ENCODE measurements at places on chromosomes 2 and 18.
A peak's percentile ranks its signal among the peaks of the same experiment; 100 is the strongest.

DNA sequence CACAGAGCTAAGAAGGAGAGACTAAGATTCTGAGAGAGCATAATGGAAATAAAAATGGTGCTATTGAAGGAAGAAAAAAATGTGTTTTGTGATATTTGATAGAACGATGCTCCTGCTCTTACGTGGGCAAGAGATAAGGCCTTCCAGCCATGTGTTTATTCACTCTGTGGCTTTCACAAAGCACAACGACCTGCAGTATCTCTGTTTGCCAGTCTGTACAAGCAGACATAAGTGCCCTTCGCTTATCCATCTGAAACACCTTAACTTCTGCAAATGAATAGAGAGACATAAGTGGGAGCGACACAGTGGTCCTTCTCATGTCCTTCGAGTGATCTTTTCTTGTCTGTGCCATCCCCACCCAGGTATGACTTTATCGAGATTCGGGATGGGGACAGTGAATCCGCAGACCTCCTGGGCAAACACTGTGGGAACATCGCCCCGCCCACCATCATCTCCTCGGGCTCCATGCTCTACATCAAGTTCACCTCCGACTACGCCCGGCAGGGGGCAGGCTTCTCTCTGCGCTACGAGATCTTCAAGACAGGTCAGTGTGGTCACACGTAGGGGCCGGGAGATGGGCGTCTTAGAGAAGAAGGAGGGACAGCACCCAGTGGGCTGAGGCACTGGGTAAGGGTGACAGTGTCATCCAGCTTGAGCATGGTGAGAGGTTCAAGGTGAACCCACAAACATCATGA is 33.7 kb downstream of the NRP2 start:
- DNase-seq: no peak

DNA sequence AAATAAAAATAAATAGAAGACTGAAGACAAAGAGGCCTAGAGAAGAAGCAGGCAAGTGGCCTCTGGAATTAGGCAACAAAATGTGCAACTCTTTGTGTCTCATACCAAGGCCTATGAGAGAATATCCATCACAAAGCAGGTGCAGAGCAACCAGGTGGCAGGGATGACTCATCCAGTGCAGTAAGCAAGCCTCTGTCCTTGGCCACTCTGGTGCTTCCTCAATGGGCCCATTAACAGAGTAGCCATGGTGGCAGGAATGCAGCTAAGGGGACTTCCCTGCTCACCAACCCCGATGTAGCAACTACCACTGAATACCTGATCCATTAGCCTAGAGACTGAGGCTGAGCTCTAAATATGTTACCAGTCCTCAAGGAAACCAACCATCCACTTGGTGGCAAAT is 11.0 kb upstream of the EPG5 start:
- no peak for DNase-seq

GRCh38 chr18:61998335-61998734 is 105.5 kb upstream of the RNF152 start:
- DNase-seq: no peak

- no peak for DNase-seq
These were observed 39.8 kb upstream of the SNED1 start for GRCh38 chr2:240958366-240959213.

DNA sequence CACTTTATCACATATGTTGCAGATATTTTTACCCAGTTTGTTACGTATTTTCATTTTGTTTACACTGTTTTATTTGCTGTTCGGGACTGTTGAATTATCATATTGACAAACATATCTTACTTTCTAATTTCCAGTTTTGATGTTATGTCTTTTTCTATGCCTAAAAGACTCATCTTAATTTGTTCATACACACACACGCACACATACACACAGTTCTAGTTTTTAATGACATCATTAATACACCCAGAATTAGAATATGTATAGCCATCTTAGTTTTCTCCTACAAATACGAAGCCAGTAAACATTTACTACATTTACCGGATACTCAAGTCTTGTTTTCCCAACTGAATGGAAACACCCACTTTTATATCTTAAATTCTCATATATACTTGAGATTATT is 29.2 kb downstream of the ALS2 start:
- no peak for DNase-seq

DNA sequence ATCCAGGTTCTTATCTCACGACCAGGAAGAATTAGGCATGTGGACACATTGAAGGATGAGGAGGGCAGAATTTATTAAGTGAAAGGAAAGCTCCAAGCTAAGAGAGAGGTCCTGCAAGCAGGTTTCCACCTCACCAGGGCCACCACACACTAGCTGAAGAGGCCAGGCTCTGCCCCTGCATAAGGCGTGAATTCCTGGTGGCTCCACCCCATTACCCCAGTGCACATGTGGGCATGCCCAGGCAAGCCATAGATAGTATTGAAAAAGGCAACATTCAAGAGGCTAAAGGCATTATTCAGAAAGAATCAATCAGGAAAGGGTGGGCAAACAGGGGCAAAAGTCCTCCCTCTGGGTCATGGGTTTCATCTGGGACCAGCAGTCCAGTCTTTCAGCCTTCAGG is 30.9 kb upstream of the GRP start:
- DNase-seq: no peak

DNA sequence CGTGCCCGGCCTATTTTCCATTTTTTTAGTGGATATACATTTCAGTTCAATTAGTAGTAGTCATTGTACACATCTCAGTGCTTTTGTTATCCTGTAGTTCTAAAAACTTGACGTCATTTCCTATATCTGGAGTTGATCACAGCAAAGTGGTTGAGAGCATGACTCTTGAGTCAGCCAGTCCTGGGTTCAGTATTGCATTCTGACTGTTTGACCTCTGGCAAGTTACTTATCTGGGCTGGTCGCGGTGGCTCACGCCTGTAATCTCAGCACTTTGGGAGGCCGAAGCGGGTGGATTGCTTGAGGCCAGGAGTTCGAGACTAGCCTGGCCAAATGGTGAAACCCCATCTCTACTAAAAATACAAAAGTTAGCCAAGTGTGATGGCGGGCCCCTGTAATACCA is 50.4 kb upstream of the PPM1B start:
- DNase-seq: no peak

- DNase-seq: no peak
These were observed 765 bp upstream of the DIPK1C start for GRCh38 chr18:74457725-74458421.

GRCh38 chr2:188414411-188414810 is 122.7 kb downstream of the GULP1 start:
- peak; percentile 4 for DNase-seq

- no peak for DNase-seq
These were observed 95.7 kb downstream of the NEDD4L start for GRCh38 chr18:58139459-58140386.

DNA sequence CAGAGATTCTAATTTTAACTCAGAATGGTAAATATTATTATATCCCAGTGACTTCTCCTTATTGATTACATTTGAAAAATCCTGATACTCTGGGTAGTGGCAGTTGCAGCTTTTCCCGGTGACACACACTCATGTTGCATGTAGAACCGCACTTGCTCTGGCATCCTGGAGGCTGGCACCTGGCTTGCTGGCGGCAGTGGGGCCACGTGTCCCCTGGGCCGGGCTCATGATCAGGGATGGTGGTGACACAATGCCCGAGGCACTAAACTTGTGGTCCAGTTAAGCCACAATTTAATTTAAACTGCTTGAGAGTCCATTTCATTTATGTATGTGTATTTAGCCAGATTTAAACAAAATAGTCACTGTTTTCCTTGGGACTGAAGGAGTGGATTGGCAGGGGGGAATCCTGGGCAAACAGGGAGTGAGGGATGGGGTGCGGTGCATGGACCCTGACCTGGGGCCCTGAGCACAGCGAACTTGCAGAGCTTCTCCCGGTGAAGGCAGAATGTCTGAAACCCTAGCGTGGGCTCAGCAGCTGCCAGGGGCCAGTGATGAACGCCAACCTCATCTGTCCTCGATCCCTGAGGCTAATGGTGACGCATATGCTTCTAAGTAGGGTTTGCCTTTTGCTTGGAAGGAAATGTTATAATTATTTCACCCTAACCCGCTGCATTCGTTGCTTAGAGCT is 50.0 kb downstream of the KCNG2 start:
- DNase-seq: no peak

GRCh38 chr2:29802986-29803385 is 118.4 kb downstream of the ALK start:
- DNase-seq: no peak

DNA sequence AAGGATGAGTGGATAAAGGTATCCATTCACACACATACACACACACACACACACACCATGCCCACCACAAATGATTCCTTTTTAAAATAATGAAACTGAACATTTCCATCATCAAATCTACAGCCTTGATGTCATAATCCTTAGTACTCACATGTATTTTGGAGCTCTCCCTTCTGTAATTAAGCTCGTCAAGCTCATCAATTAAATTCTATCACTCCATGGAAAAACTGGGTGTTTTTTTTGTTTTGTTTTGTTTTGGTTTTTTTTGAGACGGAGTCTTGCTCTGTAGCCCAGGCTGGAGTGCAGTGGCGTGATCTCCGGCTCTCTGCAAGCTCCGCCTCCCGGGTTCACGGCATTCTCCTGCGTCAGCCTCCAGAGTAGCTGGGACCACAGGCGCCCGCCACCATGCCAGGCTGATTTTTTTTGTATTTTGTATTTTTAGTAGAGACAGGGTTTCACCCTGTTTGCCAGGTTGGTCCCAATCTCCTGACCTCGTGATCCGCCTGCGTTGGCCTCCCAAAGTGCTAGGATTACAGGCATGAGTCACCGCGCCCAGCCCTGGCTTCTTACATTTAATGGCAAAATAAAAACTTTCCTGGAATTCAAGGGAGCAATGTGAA is 78.6 kb upstream of the RGPD4 start:
- no peak for DNase-seq

- DNase-seq: no peak
These were observed 860.4 kb upstream of the CRIM1 start for GRCh38 chr2:35495182-35495581.

GRCh38 chr18:21704603-21705364 is at the start of gene ABHD3:
ABHD3 (minus strand) TSS chr18:21704774; CDS start chr18:21704665, 109 bp downstream.
- peak; percentile 79 for DNase-seq

DNA sequence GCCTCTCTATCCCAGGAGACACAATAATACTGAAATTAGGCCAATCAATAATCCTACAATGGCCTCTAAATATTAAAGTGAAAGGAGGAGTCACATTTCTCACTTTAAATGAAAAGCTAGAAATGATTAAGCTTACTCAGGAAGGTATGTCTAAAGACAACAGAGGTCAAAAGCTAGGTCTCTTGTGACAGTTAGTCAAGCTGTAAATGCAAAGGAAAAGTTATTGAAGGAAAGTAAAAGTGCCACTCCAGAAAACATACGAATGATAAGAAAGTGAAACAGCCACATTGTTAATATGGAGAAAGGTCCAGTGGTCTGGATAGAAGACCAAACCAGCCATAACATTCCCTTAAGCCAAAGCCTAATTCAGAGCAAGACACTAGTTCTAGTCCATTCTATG is 9.5 kb downstream of the SESTD1 start:
- no peak for DNase-seq

GRCh38 chr2:150091846-150092245 is 395.6 kb downstream of the RND3 start:
- no peak for DNase-seq

DNA sequence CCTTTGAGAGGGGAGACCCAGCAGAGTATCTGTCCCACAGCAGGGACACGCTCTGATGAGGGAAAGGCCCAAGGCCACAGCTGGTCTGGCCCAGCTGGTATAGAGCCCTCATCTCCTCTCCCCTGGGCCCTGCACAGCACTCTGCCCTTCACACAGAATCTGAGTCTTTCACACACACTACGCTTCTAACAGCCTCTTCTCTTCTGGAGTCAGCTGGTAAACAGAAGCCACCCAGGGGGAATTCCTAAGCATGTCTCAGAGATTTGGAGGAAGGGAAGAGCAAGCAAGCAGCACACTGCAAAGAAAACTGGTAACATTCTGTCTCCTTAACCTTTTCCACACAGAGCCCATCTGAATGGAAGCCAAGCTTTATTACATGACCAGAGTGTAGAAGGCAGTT is 121.1 kb upstream of the ACAA2 start:
- DNase-seq: no peak

GRCh38 chr2:137223722-137224121 is 458.4 kb downstream of the THSD7B start:
- no peak for DNase-seq

GRCh38 chr2:221112744-221113143 is 459.4 kb downstream of the EPHA4 start:
- no peak for DNase-seq

- no peak for DNase-seq
These were observed 14.7 kb downstream of the GRB14 start for GRCh38 chr2:164606557-164606956.

DNA sequence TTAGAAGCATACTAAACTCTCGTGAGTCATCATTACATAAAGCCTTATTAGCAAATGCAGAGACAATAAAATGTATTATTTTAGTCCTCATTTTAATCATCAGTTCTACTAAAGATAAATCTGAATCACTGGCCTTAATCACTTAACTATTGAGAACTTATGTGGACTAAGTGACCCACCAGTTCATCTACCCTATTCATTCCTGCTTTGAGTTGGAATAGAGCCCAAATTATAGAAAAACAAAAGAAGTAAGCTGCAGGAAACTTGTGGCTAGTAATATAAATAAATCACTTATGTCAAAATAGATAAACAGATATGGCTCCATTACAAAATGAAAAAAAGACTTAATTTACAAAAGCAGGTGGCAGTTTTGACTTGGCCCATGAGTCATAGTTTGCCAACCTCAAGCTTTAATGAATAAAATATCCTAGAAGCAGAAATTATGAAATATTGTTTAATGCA is 851.8 kb upstream of the CRIM1 start:
- DNase-seq: no peak

- DNase-seq: no peak
These were observed 87.5 kb downstream of the TMEM131 start for GRCh38 chr2:97908208-97908676.

GRCh38 chr2:100197631-100198153 is 55.3 kb upstream of the AFF3 start:
- DNase-seq: peak; percentile 64

DNA sequence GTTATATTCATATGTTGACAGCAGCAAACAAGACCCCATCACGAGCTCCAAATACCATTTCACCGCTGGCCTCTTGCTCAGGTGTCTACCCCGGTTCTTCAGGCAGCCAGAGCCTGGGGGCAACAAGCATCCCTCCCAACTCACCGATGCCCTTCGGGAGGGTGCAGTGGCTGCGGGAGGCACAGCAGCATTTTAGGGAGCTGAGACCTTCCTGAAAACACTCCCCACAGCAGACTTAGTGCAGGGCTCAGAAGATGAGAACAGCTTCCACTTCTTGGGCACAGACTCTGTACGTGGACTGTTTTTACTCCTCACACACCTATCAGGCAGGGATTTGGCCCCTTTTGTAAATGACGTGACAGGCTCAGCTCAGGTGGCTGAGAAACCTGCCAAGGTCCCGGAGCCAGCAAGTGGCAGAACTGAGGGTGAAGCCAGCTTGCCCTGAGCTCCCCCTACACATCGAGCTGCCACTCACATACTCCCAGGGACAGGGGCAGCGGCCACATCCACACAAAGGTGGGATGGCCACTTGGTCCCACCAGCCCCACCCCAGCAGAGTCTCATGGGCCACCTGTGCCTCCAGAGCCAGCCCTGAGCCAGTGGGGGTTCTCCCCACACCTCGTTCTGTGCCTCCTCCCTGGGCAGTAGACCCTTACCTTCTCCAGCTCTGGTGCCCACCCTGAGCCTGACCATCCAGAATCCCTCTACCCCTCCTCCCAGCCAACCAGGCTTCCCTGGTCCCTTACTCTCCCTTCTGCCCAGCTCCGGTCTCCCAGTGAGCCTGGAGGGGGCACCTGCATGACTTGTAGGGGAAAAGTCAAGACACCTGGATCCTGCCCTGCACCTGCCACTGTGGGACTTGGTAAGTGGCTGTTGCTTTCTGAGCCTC is 28.5 kb downstream of the CYP27C1 start:
- no peak for DNase-seq

- no peak for DNase-seq
These were observed 127.8 kb upstream of the SIX3 start for GRCh38 chr2:44813658-44814057.
